KG1 (cell line): ENCODE measurements at places on chromosomes 1 and 21.

GRCh38 chr1:161987872-161988271 is 35.8 kb downstream of the OLFML2B start:
- DNase-seq: no peak

DNA sequence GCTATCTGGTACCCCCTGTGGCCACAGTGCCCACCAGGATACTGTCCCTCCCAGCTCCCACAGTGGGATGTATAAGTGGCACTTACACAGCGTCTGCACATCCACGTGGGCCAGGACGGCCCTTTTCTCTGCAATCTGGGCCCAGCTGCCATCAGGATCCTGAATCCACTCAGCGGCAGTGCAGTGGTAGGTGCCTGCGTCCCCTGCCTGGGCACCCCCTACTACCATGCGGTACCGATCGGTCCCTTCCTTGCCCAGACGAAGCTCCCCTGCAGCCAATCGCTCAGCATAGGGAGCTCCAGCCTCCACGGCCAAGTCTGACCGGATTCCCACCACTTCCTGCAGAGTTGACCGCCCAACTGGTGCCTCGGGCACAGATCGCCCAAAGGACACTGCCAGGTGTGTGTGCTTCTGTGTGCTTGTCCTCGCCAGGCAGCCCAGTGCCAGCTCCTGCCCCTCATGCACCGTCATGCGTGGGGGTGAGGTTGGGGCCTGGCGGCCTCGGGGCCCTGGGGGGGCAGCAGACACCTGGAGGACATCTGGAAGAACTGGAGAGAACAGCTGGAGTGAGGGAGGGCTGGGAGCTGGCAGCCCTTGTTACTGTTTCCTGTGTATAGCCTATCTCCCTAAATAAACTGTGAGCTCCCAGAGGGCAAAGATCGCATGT is 4.7 kb downstream of the IGSF8 start:
- DNase-seq: no peak

GRCh38 chr1:201422436-201423030 is 1.0 kb upstream of the TNNI1 start:
- no peak for DNase-seq

DNA sequence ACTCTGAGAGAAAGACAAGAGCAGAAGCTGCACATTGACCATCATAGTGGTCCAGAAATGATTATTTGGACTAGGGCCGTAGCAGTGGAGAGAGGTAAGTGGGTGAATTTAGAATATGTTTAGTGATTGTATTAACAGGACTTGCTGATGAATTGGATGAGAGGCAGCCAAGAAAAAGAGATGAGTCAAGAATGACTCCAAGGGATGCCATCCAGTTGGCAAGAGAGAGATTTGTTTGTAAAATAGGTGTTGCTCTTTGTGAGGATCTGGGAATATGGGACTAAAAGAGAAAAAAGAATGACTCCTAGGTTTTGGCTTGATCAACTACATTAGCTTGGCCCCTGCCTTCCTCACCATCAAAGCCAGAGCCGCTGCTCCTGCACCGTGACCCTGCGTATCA is 54.2 kb upstream of the ARTN start:
- DNase-seq: no peak
